NK-92 treated with Interleukin-12 subunit alpha and Interleukin-12 subunit beta, amount 100 ng/mL, for 24 hours (cell line): ENCODE measurements at places on chromosomes 2 and 18.

GRCh38 chr2:227884511-227884947 lies 13.1 kb downstream of the DAW1 start:
- no peak for DNase-seq

DNA sequence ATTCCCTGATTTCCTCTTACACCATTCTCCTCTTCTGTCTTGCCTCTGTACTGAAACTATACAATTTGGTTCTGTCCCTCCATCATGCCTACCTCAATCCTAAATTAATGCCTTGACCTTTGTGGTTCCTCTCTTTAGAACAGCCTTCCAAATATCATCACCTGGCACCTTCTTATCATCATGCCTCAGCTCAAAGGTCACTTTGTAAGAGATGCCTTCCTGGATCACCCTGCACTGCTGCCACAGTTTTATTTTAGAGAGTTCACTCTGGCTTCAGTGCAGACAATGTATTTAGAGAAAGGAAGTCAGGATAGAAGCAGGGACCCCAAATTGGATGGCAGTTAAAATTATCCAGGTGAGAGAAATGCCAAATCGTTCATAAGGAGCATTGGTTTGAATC lies 64.5 kb downstream of the LRRTM4 start:
- no peak for DNase-seq

DNA sequence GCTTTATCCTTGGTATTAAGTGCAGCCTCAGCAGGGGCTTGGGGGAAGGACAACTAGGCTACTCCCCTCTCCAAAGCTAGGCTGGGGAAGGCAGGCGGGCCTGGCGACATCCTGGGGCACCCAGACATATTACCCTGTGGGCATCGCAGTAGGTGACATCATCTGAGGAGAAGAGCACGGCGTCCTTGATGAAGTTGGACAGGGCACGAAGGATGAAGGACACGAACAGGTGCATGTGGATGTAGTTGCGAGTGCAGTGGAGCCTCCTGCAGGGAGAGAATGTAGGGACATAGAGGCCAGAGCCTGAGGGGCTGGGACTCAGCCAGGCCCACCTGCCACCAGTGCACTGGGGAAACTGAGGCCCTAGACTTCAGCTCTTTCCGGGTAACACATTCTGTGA lies 32.3 kb downstream of the TMEM37 start:
- DNase-seq, result no peak

DNA sequence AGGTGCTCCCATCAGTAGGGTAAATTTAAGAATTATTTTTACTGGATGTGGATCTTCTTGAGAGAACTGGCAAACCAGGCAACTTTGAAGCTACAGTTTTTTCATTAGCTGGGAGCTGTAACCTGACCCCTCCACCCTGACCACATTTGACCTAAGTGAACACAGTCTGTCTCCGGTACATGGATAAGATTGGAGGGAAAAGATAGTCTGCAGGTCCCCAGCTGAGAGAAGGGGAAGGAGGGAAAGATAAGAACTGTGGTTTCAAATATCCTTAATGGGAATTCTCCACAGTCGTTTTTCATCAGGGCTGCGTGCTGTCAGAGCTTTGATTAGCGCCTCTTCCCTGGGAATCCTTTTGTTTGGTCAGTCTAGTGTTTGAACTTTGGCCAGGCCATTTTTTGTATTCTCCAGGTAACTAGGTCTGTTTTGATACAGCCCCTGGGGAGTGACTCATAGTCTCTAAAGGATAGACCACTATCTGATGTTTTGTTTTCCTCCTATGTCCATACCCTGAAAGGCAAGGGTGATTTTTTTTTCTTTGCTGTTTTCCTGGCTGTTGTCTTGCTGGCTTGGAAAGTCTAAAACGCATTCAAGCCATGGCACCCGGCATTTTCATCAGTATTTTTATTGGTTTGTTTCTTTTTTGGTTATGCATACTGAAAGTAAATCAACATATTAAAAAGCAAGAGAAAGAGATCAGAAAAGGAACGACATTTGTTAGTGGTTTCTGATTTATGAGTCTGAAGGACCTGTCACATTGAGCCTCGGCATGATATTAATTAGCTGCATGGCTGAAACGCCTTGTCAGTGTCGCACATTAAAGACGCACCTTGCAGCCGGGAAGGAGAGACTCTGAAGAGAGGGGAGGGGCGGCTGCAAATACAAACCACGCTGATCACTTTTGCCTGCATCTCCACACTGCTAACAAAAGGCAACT lies 183.4 kb upstream of the FN1 start:
- DNase-seq, result no peak

DNA sequence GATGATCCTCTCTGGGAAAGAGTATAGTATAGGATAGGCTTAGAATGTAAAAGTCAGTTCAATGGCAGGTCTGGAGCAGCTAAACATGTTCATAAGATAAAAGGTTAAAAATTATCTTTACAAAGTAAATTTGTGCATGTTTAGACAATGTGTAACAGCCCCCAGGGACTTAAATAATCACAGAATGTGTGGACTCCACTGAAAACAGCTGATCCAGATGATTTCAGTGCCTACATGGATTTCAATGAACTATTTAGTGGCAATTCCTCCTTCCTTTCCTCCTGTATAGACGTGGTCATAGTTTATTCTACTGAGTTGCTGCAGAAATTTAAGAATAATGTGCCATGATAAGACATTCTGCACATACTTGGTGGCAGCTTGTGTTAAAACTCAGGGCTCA lies 42.9 kb downstream of the ARHGEF33 start:
- no peak for DNase-seq

DNA sequence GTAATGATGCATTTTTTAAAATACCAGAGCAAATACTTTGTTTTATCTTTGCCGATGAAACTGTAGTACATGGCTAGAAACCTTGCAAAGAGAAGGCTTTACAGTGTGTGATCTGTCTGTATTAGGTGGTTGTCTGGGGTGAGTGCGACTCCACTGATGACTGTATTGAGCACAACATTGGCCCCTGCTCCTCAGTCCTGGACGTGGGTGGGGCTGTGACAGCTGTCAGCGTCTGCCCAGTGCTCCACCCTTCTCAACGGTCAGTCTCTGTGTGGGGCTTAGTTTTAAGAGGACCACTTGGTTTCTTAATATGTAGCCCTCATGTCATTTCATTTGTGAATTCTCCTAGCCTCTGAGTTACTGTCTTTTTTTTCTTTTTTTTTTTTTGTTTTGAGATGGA lies 17.4 kb upstream of the MOCOS start:
- no peak for DNase-seq

- no peak for DNase-seq
Observed at GRCh38 chr2:235599596-235600338, 105.9 kb downstream of the AGAP1 start.

DNA sequence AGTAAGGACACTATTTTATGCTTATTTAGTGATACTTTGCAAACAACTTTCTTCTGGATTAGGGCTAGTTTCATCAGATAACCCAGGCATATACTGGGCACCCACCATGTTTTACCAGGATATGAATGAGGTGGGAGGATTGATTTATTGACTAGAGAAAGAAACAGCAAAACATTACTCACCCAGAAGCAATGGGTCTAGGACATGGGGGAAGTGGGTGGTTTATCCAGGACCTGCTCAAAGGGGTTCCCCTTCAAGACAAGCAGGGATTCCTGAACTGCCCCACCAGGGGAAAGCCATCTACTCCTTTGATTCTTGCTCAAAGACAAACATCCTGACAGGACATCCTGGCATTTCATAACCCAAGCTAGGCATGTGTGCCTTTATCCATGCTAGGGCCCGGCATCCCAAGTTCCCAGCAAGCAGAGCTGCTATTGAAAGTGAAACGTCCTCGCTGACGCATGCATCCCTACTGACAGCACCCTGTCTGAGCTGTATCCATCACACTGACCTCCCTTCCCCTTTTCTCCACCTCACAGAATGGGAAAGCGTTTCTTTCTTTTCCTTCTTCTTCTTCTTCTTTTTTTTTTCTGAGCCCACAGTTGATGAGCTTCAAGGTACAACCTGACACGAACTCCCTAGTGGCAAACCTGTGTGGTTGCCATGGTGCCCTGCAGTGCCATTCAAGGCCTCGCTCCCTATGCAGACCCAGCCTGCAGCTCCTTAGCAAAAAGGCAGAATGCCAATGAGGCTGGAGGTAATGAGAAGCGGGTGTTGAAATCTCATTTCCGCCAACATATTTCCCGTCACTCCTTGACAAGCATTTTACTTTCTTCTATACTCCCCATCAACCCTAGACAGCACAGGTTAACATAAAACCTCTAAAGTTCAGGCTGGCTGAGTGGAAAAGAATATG lies 70.5 kb downstream of the CLHC1 start:
- DNase-seq, result no peak

DNA sequence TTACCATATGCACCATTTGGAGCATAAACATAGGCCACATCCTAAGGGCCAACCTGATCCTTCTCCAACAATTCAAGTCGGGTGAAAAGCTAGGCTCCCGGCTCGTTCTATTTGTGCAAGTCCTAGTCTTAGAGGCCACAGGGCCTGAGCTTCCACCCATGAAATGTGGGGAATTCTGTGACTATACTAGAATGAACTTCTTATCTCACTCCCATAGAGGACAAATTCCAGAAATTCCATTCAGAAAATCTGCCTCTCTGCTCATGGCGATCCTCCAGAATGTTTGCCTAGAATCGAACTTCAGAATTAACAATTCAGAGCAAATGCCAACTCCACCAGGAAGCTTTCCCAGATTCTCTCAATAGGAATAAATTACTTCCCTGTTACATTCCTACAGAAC lies 187.9 kb downstream of the BCL11A start:
- no peak for DNase-seq

DNA sequence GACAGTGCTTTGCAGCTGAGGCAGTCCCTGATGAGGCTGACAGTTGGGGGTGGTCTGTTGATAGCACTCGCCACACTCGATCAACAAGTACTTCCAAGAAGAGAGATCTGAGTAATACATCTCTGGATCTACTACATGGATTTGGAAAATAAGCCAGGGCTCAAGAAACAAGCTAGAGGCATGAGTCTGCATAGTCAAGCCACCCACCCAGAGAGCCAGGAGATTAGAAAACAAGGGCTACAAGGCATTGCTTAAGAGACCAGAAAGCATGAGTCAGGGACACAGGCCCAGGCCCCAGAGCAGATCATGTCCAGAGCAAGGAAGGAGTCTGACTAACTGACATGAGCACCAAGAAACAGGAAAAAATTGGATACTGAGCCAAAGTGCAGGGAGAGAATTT lies 196.9 kb upstream of the CWC22 start:
- DNase-seq, result no peak

DNA sequence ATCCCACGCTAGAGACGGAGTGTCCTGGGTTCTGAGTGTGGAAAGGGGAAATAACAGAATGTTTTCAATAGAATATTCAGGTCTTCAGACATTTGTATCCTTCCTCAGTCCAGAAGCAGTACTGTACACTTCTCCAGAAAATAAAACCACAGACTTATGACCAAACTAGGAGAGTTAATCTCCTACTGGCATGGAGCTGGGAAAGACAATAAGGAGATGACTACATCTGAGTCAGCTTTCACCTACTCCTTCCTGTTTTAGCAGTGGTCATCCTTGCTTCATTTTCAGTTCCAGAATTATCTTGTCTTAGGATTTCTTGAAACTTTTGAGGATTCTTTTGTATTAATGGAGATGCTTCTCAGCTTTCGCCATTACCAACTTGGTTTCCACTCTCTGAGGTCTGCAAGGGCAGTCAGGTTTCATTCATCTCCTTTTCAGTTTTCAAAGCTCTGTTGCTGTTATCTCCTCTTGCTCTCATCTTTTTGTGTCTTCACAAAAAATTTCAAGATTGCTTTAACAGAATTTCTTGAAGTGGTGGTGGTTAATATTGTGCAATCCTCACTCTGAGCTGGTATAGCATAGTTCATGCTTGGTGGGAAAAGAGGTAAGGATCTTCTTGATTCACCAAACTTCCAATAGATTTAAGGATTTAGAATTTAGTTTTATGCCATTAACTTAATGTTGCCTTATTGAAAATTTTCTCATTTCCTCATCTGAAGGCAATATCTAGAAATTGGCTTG lies 23.7 kb upstream of the NR4A2 start:
- DNase-seq, result no peak

DNA sequence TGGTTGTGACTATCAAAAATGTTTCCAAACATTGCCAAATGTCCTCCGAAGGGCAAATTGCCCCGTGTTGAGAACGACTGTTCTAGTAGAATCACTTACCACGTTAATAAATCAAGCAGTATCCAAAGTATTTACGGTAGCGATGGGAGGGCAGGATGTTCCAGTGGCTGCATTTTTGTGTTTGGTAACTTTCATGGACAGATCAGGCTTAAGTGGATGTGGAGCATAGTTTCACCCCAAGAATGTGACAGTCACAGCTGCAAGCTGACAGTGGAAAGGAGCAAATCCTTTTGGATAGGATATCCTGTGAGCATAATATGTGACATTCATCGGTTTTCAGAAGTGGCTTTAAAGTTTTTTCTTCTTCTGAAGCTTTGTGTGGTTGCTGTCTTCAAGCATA lies 46.3 kb upstream of the DARS1 start:
- no peak for DNase-seq

DNA sequence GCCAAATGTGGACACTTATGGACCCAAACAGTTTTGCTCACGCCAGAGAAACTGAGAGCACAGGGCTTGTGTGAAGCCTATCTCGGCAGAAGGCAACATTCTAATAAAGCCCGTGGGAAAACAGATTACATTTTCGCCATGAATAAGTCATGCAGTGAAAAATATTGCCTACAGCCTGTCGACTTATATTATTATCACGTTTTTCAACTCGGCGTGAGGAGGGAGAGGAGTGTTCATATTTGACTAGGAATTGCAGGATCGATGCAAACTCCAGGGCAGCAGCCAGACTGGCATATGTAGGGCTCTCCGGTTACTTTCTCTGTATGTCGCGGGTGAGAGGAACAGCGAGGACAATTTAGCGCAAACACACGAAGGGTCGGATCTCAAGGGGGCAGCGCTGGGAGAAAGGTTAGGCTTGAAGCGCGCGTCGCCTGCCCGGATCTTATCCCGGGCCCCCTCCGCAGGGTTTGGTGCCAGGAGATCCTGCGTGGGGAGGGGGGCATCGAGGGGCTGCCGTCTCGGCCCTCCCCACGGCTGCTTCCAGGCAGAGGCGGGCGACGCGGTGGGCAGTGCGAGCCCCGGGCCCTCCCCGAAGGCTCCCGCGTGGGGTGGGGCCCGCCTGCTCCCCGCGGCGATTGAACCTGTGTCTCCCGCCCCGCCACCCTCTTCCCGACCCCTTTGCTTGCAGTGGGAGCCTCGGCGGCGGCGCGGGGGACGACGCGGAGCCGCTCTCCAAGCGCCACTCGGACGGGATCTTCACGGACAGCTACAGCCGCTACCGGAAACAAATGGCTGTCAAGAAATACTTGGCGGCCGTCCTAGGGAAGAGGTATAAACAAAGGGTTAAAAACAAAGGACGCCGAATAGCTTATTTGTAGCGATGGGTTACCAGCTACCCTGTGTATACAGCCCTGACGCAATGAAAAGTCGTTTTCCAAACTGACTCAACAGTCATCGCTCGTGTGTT lies 4.4 kb downstream of the ADCYAP1 start:
- no peak for DNase-seq

DNA sequence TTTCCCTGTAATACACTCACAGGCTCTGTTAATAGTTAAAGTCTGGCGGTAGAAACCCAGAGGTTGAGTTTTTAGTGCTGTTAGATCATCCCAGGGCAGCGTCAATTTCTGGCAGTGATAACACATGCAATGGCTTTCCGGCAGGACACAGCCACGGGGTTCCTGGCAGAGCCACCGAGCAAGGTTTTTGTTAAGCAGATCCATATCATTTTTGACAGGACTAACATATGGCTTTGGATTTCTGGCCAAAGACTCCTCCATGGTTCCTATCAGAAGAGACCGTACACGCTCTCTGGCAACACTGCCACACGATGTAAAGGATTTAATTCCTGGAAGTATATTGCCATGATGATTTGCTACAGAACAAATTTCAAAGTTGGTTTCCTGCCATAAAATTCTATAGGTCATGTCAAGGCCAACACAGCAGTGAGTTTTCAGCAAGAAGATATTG lies 854.3 kb downstream of the LRRTM4 start:
- DNase-seq, result no peak

GRCh38 chr18:77765468-77765867 lies 515.8 kb downstream of the GALR1 start:
- no peak for DNase-seq
